ENCODE measurements at places on chromosomes 6 and 20. TPM values are rescaled to one million over a fixed set of nuclear protein-coding genes. Genes with fewer than 3 reads are reported as not detected.

DNA sequence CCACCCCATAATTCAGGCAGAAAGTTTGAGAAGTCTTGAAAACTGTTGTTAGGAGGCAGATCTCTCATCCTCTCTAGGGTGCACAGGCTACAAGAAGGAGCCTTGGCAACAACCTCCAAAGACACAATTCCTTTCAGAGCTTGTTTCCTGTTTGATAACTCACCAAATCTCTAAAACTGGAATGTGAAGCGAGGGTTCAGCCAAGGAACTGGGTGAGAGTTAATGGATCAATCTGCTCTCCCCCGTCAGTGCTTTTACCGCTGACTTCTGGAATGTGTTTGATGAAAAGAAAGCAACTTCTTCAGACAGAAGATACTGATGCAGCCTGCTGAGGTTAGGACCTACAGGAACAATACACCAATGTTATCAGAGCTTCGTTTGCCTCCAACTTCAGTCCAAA, 171.8 kb upstream of the BMP2 start:
- DNase-seq: no peak

- DNase-seq: no peak
Measured at GRCh38 chr20:59356662-59357165, 56.3 kb downstream of the EDN3 start.

DNA sequence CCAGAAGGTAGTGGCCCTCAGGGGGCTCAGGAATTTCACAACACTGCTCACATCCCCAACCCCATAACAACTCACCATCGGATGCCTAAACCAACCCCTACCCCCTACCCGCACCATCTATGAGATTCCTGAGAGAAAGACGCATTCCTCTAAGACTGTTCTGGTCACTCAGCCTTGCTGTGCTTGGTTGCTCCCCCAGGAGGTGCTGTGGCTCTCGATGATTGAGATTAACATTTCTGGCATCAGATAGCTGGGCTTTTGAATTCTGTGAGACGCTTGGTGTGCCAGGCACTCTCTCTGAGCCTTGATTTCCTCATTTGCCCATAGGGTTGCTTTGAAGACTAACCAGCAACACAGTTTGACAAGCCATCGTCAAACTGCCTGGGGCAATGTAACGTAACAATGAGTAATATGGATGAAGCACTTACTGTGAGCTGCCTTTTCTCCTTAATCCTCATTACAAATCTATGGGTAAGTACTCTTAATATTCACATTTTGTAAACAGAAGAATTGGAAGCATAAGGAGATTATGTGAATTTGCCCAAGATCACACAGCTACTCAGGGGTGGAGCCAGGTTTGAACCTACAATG, 978 bp downstream of the WFDC6 start:
- no peak for DNase-seq

GRCh38 chr6:25692472-25692871, 40.5 kb downstream of the SCGN start:
- DNase-seq: no peak

DNA sequence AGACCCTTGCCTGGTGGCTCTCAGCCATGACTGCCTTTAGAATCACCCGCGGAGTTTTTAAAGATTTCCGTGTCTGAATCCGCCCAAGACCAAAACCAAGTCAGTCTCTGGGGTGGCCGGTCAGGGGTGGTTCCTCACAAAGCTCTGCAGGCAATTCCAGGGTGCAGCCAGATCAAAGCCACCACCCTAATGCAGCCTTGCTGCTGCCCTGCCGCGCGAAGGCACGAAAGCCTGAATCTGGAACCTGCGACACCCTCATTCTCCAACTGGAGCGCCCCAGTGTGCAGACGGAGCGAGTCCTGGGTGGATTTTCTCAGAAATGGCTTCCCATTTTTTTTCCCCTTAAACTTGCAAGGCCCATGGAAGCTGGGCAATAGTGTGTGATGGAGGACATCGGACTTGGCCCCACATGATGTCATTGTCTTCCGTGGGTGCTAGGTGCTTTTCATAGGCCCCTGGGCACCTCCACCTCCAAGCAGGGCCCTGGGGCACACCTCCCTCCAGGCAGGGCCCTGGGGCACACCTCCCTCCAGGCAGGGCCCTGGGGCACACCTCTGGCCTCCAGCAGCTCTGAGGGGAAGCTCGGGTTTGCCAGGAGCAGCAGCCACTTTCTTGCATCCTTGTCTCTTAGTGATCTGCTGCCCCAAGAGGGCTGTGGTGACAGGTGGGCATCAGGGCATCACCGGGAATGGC, 343.1 kb downstream of the ZFAND3 start:
- no peak for DNase-seq

HLA-DRB1 gene
- polyA plus RNA-seq: 10.5 TPM

LPA gene
- 0.11 TPM for polyA plus RNA-seq

BPIFB2 gene
- polyA plus RNA-seq: not detected

GRCh38 chr6:137975188-137975940, 108.3 kb downstream of the TNFAIP3 start:
- no peak for DNase-seq

- DNase-seq: no peak
Measured at GRCh38 chr6:89413006-89413400, 930 bp upstream of the RRAGD start.

LKAAEAR1 gene
- not detected for polyA plus RNA-seq

ARMH2 gene
- not detected for polyA plus RNA-seq

DNA sequence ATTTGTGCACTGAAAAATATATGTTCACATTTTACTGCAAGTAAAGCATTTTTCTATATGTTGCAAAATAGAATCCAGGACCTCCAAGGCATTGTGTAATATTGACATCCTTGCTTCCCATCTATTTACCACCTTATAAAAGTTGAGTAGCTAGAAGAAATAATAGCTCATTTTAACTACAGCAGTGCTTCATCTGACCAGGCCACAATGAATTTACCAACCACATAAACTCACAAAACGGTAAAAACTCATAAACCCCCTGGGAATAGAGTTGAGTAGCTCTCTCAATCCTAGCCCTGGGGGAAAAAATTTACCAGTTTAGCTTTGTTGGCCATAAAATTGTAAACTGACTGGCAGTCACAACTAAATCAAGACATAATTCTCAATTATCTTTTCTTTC, 3.9 kb downstream of the ATXN1 start:
- DNase-seq: no peak

GRCh38 chr6:161828355-161828754, 554.5 kb upstream of the AGPAT4 start:
- DNase-seq: no peak

DNA sequence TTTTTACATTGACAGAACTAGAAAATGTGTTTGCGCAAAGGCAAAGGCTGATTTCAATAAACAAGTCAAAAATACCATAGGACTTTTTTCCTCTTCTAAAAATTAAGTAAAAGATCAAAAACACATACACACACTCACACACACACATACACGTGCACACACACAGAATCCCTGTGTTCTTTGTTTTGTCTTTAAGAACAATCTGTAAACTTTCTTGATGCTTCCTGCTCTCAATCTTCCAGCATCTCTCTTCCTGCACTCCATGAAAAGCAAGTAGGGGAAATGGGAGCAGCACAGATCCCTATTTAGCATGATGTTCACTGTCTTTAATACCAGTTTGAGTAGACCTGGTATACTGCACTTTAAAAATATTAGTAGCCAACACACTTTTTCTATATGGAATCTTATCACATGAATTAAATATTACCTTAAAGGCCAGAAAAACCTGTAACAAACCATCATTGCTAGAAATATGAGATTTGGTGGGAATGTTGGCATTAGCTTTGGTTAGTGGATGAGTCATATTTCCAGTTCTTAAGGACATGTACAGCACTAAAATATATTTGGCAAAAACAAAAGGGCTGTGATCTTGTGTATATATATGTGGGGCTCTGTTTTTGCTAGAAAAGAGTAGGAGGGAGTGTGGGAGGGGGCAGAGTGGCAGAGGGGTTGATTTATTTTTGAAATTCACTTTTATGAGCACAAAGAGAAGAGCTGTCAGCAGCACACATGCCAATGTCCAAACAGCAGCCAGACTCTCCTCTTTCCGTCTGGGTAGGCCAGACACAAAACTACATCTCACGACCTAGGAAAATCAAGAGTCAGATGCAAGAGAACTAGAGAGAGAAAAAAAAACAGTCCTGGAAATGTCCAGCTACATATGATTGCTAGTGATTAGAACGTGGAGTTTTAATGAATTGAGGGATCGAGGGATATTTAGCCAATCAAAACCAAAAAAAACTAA, 4.6 kb downstream of the PTPRK start:
- DNase-seq: no peak

GRCh38 chr6:34341481-34341971, 50.9 kb downstream of the NUDT3 start:
- DNase-seq: no peak

DNA sequence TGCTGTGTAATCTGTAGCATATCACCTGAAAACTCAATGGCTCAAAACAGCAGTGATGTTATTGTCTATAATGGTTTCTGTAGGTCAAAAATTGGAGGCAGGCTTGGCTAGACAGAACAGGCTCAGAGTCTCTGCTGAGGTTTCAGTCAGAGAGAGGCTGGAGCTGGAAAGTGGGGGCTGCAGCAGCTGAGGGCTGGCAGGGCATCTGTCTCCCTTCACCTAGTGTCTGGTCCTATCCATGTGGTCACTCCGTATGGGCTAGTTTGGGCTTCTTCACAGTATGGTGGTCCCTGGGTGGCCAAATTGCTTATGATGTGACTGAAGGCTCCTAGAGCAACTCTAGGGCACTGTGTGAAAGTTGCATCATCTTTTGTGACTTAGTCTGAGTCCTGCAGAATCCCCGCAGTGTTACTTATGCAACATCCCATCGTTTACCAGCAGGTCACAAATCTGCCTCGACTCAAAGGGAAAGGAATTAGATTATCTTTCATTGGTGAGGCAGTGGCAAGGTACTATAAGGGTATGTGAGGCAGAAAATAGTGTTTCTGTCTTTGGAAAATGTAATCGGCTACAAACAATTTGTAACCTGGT, 497.0 kb downstream of the EPHA7 start:
- no peak for DNase-seq

C20orf144 gene
- 0.13 TPM for polyA plus RNA-seq

DNA sequence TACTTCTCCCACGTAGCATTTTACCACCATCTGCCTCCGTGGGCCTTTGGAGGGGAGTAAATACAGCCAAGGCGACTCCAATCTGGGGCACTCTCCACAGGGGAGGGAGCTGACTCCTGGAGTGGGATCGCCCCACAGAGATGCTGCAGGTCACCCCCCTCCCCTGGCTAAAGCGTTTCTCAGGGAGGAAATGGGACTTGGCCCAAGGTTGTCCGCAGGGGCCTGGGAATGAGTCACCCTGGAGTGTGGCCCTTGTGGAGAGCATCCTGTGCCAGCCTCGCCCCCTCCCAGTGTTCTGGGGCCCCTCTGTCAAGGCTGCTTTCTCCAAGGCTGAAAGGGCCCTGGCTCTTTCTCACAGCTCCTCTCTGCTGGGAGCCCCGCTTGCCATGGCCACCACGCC, 84.5 kb upstream of the QKI start:
- DNase-seq: no peak

GRCh38 chr6:169146521-169146920, 107.1 kb downstream of the THBS2 start:
- no peak for DNase-seq

RHAG gene
- 0.66 TPM for polyA plus RNA-seq

- DNase-seq: no peak
Measured at GRCh38 chr6:164290101-164290500, 875.6 kb downstream of the QKI start.

DNA sequence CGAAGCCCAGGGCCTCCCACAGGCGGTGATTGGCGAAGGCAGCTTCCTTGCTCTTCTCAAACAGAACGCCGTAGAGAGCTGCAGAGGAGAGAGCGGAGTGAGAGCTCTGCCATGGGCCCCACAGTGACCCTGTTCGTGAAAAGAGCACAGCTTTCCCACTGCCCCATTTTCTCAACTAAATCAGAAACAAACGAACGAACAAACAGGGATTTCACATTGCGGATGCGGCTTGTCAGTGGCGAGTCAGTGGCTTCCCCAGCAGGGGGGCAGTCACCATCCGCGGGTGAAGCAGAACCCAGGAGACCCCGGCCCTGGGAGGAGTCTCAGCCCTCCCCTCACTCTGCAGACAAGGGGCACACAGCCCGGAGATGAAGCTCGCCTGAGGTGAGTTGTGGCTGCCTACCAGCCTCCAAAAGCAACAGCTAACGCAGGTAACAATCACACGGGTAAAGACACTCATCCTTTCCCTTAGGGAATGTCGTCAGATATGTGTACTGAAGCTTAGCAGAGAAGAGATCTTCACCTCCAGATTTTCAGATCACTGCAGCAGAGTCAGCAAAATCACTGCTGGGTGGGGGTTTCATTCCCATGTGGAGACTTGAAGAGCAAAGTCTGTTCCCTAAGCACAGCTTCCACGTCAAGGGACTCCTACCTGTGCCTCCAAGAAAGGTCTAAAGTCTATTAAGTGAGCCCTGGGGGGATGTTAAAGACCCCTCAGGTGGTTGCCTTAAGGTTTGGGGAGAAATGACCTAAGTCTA, 51.2 kb upstream of the GPR31 start:
- DNase-seq: no peak

DNA sequence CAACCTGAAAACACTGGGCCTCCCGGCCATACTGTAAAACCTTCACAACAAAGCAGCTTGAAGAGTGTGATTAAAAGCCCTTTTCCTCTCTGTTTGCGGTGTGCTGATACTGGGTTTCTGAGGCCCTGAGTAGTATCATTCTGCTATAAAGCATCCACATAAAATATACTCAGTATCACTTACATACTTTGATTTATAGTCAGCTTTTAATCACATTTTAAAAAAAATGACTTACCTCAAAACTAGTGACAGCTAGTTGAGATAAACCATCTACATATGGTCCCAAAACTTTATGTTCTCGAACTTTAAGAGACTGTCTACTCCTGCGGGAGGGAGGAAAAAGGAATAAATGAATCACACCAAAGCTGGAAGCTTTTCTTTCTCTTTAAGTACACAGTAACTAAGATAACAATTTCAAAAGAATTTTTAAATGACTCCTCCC, 135.7 kb downstream of the KIF13A start:
- no peak for DNase-seq

FAM50B gene
- 5.5 TPM for polyA plus RNA-seq

FAM209B gene
- polyA plus RNA-seq: not detected

- no peak for DNase-seq
Measured at GRCh38 chr6:19013026-19013705, 626.0 kb downstream of the RNF144B start.

DNA sequence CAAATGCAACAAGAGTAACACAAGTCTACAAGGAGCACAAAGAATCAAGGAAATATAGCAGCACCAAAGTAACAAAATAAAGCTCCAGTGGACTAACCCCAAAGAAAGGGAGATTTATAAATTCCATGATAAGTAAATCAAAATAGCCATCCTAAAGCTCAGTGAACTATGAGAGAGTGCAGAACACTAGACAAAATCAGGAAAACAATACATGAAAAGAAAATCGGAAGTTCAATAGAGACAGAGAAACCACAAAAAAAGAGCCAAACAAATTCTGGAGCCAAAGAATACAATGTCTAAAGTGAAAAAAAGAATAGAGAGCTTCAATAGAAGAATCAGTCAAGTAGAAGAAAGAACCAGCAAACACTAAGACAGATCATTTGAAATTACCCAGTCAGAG, 247.3 kb upstream of the TENT5A start:
- no peak for DNase-seq

DNA sequence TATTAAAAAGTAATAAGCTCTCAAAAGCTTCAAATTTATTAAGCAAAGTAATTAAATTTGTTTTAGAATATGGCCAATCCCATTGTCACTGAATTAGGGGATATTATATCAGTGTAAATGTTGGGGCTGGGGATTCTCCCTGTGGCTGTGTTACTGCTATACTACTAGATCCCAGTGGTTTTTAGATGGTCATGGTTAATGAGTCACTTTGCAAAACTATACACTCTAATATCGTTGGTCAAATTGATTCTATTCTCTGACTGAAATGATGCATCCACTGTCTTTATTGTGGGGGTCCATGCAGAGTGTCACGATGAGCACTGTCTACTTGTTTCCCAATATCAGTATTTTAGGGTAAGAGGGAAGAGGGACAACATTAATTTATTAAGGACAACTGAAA, 336.9 kb upstream of the PREP start:
- DNase-seq: no peak
